ENCODE measurements at places on chromosomes 3 and 15.

DNA sequence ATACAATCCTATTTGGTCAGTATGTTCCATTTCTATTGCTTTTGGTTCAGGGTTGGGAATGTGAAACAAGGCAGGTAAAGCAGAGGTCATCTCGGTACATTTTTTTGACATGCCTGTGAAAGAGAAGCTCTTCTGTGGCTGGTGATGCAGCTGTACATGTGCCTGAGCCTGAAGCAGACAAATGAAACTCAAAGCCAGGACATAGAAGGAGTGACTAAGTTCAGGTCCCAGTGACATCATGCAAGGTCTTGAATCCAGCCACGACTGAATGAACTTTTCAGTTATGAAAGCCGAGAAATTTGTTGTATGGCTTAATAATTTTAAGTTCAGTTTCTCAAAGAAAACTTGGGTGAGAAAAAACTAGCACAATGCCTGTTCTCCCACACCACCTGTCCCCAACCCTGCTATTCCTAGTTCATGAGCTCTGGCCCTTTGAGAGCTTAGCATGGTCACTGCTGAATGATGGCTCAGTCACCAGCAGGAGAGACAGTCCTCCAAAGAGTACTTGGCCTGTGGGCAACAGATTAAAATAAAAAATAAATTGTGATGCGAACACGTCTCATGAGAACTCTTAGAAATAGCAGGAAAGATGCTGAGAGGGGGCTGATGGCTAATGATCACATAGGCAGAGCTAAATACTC is 600.2 kb upstream of the GRM7 start:
- no peak for DNase-seq

- no peak for DNase-seq
Measured at GRCh38 chr3:43034911-43035310, 55.8 kb downstream of the GASK1A start.

GRCh38 chr15:90055182-90055581 is 47.1 kb downstream of the IDH2 start:
- DNase-seq, result no peak

DNA sequence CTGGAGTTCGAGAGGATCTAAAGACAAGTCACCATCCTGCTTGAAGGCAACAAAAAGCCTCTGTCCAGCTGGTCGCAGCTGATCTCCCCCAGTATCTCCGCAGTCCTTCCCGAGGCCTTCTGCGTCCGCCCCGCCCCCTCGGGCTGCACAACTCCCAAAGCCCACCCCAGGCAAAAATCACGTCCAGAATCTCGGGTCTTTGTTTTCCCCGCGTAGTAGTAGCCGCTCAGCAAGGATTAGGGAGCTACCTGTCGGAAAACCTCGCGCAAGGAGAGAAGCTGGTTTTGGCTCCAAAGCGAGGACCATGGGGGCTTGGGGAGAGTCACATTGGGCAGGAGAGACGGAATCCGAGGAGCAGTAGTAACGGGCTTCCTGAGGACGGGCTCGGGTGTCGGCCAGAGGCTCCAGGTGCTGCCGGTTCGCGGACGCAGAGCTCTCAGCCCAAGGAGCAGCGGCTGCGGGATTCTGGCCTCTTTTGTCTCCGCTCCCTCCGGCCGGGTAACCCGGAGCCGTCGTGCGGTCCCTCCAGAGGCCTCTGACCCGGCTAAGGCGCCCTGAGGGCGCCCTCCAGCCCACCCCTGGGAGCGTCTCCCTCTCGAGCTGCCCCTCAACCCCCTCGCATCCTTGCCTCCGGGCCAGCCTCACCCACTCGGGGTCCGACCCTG is 401 bp downstream of the ZSCAN29 start:
- DNase-seq, result no peak

DNA sequence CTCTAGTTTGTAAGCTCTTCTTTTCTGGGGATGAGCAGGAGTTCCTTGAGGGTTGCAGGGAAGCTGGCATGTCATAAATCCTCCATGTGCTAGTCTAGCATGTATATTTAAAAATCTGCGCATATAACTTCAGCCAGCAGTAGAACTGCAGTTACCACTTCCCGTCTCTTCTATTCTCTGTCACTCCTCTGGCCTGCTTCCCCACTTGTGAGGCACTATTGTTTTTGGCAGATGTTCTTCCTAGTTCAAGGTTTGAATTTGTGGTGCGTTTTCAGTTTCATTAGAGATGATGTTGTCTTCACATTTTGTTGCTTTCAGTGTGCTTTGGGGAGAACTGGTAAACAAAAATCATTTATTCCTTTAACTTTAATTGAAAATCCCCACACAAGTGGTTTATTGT is 169.1 kb upstream of the ZPLD1 start:
- DNase-seq, result no peak

- DNase-seq, result no peak
Measured at GRCh38 chr15:58517682-58518525, 86.1 kb downstream of the LIPC start.

GRCh38 chr15:37362414-37362813 is 262.1 kb upstream of the MEIS2 start:
- no peak for DNase-seq

- DNase-seq, result no peak
Measured at GRCh38 chr15:34759347-34759746, 4.5 kb upstream of the GJD2 start.

- DNase-seq, result no peak
Measured at GRCh38 chr15:65584241-65584640, 26.7 kb downstream of the INTS14 start.

- DNase-seq, result no peak
Measured at GRCh38 chr3:169699070-169699469, 35.6 kb upstream of the MECOM start.

DNA sequence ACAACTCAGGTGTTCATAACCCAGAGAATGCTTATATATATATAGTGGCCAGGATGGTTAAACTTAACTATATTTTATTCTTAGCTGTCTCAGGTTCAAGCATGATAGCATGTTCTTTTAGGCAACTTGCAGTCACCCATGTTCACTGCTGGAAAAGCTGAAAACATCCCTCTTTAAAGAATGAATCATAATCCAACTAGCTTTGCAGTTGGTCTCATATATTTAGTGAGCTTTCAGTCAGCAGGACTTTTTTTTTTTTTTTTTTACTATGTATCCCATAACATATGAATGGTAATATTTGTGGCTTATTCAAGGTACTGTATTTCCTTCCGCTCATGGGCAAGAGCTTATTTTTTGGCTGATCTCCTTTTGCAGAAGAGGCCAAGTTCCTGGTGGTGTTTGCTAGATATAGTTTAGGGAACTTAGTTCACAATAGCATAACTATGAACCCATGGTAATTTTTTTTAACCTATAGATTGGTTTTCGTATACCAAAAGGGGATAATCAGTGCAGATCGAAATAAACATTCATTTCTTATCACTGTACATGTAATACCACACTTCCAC is 77.6 kb downstream of the CMSS1 start:
- DNase-seq, result no peak

DNA sequence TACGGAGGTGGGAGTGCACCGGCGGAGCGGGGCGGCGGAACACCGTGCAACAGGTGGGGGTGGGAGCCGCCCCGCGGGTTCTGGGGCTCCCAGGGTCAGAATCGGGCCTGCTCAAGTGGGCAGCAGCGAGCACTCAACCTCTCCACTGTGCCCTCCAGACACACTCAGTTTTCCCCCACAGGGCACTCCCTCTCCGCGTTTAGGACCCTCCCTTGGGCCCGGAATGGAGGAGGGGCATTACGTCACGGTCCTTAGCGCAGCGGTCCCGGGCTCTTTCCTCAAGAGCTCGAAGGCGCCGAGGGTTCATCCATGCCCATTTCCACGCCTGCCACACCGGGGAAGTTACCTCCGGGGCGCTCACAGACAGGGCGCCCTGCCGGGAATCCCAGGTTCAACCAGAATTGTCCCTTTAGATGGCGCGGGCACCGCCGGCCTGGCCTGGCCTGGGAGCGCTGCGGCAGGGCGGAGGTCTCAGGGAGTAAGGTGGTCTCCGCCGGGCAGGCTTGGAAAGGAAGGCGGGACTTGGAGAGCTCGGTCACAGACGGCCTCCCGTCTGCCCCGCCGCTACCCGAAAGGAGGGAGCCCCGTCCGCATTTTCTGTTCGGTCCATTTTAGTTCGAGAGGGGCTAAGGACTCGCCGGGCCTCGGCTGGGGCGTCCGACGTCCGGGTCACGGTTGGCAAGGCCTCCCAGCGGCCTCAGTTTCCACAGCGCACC is 5.1 kb downstream of the RNU6-1 start:
- DNase-seq, result no peak

DNA sequence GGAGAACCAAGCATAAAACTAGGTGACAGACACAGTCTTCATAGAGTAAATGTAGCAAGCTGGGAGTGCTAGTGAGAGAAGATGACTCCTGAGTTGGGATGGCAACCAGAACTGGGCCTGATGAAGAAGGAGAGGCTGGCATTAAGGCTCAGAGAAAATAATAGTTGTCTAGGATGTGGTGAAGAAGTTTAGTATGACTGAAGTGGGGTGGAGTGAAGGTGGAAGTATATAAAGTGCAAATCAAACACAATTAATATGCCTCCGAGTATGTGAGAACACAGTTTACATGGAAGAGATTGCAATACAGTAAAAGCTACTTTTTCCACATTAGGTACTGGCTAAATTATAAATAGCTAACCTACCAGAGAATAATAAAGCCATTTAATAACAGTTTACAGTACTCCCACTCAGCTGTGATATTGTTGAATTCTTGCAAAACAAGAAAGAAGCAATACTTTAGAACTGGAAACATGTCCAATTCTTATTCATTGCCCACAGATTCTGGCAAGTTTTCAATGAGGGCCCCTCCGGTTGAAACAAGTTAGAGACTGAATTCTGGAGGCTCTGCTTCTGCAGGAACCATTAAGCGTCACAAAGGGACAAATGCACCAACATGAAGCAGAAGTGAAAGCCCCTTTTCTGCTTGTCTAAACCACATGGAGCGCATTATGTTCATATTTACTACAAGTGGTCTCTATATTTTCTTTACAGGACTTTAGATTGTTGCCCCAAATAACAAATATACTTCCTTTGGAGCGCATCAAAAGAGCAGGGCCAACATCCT is 243.7 kb downstream of the SLC9A9 start:
- DNase-seq, result no peak

DNA sequence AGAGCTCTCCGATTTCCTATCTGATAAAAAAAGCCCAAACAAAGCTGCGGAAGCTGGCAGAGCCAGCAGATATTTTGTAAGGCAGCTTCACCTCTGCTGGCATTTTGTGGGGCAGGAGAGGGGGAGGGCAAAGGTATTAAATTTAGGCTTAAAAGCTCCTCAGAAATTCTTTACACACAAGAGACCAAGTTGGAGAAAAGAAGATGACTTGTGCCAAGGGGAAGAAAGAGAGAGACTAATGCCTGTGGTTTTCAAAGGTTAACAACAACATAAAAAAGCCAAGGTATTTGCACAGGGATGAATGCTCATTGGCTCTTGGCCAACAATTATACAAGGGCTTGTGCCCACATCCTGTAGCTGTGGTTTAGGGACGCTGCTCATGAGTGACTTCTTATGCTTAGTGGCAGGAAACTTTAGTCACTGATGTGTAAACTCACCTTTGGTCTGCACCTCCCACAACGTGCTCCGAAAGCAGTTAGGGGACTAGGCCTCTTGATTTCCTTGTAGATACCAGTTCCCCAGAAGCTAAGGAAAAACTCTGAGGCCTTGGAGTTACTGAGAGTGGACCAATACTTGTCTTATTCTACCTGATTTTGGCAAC is 152.9 kb downstream of the TPRG1 start:
- peak; percentile 98 for DNase-seq

GRCh38 chr15:66842710-66843441 is 140.8 kb downstream of the SMAD6 start:
- no peak for DNase-seq

DNA sequence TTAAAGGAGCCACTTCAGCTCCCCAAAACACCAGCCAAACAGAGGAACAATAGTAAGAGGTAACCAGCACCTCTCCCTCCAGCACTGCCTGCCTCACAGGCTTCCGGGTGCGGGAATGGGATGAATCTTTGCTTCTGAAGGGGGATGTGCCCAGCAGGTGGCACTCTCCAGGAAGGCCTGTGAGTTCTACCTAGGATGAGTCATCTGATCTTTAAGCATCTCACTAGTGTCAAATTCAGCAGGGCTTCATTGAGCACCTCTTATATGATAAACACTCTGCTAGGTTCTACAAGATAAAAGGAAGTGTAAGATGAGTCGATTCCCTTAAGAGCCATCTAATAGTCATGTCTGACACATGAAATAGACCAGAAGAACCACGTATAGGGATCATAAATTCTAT is 237.4 kb upstream of the UMPS start:
- DNase-seq, result peak; percentile 29

DNA sequence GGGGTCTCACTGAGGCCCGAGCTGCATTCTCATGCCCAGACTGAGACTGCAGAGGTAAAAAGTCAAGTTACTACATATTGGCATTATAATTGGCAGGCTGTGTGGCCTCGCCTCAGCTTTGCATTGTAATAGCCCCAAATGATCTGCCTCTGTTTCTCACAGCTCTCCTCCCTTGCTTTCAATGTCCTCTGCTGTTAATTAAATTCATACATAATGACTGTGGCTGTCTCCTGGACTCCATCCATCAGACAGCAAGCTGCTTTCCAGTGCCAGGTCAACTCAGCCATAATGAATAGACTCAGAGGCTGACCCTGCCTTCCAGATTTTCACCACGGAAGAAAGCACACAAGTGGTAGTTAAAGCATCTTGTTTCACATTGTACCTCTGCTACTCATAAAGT is 7.6 kb upstream of the RTP4 start:
- DNase-seq, result no peak

GRCh38 chr3:119184796-119185570 is 11.6 kb downstream of the UPK1B start:
- peak; percentile 84 for DNase-seq

DNA sequence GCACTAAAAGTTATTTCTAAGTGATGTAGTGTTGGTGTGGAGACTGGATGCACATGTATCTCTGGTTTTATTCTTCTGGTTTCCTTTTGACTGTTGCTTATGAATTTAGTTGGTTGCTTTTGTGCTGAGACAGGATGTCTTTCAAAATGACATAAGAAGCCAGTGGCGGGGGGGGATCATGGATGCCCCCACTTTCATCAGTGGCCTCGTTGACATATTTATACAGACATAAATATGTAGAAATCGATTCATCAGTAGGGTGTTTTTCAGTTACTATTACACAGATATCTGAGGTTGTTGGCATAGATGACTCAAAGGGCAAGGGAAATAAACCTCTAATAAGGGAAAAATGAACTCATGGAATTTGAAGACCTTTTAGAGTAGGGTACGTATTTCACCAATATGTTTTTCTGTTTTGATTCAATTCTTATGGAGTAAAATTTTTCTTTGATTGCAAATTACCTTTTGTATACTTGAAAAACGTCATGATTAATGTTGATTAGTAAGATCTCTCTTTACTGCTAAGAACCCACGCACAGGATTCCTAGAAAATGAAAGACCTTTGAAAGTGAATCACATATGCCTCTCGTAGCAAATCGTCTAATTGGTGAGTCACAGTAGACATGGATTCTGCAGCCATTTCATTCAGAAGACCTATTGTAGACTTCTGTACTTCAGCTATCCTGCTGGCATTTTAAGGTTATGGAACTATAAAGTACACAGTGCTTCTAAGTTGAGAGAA is 97.4 kb upstream of the RBMS3 start:
- DNase-seq, result no peak

GRCh38 chr3:178223876-178224275 is 312.4 kb upstream of the KCNMB2 start:
- DNase-seq, result peak; percentile 14
